ENCODE measurements at places on chromosomes 3 and 15.

DNA sequence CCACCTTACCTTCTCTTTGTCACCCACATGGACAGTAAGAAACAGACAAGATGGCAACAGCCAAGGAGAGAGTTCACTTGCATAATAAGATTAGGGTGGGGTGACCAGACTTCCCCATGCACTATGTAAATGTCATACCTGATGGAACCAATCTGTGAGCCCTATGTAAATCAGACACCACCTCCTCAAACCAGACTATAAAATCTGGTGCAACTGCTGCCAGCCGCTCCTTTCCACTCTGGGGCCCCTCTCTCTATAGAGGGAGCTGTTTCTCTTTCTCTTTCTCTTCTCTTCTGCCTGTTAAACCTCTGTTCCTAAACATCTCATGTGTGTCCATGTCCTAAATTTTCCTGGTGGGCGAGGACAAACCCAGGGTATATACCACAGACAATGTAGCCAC lies 405.5 kb upstream of the CNTN4 start:
- DNase-seq = no peak

GRCh38 chr3:94171954-94172353 lies 109.1 kb downstream of the NSUN3 start:
- no peak for DNase-seq

DNA sequence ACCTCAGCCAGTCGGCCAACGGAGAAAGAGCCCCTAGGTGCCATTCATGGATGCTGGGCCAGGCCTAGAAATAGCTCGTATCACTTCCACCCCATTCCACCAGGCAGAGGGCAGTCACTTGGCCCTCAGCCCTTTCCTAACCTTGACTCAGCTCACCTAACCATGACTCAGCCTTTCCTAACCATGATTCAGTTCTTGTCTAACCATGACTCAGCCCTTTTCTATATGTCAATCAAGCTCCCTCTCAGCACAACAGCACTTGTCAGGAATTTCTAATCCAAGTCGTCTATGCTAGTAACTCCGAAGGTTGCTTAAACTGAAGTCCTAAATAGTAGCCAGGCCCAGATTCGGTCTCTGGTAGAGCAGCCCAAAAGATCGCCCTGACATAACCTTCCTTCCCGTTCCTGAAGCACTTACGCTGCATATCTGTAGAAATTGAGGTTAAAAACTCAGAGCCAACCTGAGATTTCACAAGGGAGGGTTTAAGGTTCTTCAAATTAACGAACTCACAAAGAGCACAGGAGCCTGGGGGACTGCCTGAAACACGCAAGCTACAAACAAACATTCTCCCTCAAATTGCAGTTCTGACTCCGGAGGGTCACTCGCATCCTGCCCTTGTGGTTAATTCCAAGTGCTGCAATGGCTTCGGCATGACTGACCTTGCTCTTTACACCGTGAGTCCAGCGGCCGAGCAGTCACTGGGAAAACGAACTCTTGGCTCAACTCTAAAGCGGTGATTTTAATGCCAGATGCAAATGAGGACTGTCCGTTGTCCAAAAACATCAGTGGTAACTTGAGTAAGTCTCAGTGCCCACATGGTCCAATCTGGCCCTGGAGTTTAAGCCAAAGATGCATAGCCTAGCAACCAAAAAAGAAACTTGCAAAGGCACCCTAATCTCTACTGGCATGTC lies 99.9 kb downstream of the ADAMTS17 start:
- DNase-seq = peak; percentile 18

DNA sequence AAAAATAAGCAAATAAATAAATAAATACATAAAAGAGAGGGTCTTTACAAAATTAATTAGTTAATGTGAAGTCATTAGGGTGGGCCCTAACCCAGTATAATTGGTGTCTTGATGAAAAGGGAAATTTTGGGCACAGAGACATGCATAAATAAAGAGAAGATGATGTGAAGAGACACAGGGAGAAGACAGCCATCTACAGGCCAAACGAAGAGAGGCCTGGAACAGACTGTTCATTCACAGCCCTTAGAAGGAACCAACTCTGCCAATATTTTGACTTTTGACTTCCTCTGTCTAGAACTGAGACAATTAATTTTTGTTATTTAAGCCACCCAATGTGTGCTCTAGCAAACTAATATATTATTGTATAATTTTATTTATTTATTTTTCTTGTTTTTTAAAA lies 29.6 kb upstream of the SELENOK start:
- DNase-seq = no peak

DNA sequence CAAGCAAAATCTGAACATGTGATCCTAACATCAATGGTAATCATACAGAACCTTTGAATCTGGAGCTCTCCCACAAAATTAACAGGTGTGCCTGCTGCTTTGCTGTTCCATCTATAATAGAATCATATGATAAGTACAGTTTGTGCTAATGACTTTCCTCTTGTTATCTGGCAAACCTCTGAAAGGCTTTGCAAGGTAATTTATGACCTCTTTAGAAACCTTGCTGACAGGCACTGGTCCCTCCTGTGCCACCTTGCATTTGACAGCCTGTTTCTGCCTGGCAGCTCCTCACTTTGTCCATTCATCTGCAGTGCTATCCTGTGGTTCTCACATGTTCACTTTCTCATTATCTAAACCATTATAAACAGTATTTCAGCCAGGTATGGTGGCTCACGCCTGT lies 10.2 kb upstream of the HTR3C start:
- DNase-seq = no peak

GRCh38 chr15:85488997-85489396 lies 108.6 kb downstream of the AKAP13 start:
- no peak for DNase-seq

DNA sequence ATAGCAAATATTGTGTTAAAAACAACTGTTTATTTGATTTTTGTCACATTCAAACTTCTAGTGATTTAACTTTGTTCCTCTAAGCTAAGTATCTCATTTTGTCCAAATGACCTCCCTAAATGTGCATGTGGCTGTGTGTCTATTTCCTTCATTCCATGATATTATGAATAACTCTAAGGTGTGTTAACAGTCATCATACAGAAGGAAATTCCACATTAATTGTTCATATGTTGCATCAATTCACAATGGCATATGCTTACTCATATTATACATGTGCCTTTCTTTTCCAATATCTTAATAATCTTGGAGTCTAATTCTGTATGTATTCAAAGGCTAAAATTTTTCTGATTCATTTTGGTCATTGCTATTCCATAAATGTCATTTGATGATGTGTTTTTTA lies 186.4 kb downstream of the WDR72 start:
- DNase-seq = no peak

All from trophoblast cell (in vitro differentiated cells and primary cell).